Fibroblast of skin of scalp (primary cell): ENCODE measurements at places on chromosomes 3 and 15.
A peak's percentile ranks its signal among the peaks of the same experiment; 100 is the strongest.

- DNase-seq, result no peak
These were observed 664.2 kb upstream of the CFAP20DC start for GRCh38 chr3:59714066-59714465.

GRCh38 chr3:130048726-130049125 lies 32.9 kb upstream of the ALG1L2 start:
- DNase-seq, result no peak

DNA sequence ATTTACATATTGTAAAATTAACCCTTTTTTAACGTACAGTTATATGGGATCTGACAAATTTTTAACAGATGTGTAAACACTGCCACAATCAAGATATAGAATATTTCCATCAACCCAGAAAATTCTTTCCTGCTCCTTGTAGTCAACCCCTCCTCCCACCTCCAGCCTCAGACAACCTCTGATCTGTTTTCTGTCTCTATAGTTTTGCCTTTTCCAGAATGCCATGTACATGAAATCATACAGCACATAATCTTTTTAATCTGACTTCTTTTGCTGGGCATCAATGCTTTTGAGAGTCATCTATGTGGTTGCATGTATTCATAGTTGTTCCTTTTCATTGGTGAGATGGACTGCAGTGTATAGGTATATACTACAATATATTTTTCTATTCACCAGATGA lies 153.0 kb downstream of the SMAD6 start:
- peak; percentile 53 for DNase-seq

- no peak for DNase-seq
These were observed 78.7 kb downstream of the ITPR1 start for GRCh38 chr3:4571690-4572334.

DNA sequence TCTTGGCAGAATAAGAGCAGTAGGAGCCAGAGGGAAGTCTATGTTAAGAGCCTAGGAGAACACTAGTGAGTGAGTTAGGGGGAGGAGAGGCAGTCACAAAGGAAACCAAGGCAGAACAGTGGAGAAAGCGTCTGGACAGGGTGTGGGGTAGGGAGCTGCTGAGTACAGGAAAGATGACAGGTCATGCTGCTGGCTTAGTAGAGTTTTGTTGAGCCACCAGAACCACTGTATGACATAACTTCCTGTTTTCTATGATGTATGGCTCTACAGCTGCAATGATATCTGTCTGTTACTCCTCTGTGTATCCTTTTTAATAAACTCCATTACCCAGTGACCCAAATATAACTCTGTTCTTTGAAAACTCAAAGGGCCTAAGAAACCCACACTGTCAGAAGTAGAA lies 10.6 kb upstream of the STT3B start:
- no peak for DNase-seq

DNA sequence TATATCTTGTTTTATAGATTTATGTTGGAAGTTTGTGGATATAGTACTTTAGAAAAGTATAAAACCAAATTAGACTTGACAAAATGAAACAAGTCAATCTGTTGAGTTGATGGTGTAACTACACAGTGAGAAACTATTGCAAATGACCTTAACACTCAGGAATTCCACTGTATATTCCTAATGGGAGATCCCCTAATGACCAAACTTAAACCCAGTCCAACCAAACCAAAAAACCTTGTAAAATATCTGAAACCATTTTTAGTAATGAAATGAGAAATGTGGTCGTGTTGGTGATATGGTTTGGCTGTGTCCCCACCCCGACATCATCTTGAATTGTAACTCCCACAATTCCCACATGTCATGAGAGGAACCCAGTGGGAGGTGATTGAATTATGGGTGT lies 31.9 kb upstream of the ATP13A3 start:
- DNase-seq, result peak; percentile 82

DNA sequence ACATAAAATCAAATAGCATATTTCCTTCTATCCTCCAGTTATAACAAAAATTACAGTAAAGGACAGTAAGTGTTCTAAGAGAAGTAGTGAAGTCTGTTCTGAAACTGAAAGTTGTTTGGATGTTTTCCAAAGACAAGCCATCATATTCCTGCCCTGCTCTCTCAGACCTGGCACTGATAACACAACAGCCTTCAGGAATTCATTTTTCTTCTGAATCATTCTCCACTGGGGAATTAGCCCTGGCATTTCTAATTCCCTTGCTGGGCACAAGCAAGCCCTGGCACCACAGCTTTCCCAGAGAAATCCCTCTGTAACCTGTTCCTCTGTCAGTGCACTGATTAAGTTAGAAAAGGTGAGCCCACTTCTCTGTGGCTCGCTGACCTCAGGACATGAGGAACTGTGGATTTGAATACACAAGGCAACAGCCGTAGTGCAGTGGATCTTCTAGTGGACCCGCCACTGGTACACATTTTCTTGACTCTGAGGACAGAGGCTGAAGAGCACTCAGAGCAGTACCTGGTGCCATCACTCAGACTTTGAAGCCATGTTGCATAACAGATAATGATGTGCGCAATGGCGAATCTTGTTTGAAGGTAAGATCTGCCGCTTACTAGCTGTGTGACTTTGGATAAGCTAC lies 61.6 kb downstream of the WWTR1 start:
- peak; percentile 60 for DNase-seq

- DNase-seq, result no peak
These were observed 248.3 kb downstream of the WDR72 start for GRCh38 chr15:53511175-53511574.

GRCh38 chr15:71807691-71808091 lies 2.7 kb upstream of the NR2E3 start:
- DNase-seq, result peak; percentile 55

GRCh38 chr3:197728487-197728886 lies 8.2 kb downstream of the RUBCN start:
- no peak for DNase-seq

DNA sequence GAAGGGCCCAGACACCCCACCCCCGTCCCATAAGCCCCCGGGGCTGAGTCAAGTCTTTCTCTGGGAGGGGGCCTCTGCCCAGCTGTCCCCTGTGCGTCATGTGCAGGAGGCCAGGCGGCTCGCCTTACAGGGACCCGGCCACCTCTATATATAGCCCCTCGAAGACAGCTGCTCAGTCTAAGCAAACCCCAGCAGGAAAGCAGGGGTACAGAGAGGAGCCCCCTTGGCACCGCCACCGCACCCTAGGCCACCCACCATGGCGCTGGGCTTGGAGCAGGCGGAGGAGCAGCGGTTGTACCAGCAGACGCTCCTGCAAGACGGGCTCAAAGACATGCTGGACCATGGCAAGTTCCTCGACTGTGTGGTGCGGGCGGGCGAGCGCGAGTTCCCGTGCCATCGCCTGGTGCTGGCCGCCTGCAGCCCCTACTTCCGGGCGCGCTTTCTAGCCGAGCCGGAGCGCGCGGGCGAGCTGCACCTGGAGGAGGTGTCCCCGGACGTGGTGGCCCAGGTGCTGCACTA lies at the start of gene KLHL40:
Gene KLHL40 (plus strand): TSS at position 175 of the 519 bp plus-strand sequence. CDS start 82 bp downstream, at position 257.
- no peak for DNase-seq

DNA sequence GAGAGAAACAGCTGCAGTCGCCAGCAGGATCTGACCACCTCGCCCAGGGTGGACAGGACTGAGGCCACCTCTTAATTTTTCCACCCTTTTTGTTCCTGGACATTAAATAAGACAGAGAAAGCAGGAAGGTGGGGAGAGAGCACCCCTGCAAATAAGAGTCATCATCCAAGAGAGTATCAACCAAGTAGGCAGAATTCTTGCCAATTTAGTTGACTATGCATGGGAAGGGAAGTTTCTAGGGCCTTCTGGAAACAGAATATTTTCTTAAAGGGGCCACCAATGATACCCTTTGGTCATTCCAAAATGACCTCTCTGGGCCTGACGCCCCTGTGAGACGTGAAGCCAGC lies 136.2 kb downstream of the TJP1 start:
- no peak for DNase-seq

DNA sequence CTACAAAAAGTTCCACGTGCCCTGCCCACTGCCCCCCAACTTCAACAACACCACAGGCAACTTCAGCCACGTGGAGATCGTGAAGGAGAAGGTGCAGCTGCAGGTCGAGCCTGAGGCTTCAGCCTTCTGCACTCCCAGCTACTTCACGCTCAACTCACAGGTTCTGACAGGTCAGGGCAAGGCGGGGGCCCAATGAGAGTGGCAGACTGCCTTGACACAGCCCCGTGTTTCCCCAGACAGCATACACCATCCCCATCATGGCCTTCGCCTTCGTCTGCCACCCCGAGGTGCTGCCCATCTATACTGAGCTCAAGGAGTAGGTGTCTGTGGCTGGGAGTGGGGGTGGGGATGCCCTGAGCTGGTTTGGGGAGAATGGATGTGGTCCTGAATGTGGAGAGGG lies 12.6 kb downstream of the SLC38A3 start:
- no peak for DNase-seq

GRCh38 chr3:58776231-58776630 lies 109.7 kb upstream of the FAM3D start:
- DNase-seq, result no peak

- no peak for DNase-seq
These were observed 32.5 kb downstream of the CDCP1 start for GRCh38 chr3:45113625-45114050.

- no peak for DNase-seq
These were observed 6.6 kb upstream of the HCLS1 start for GRCh38 chr3:121667333-121667732.

DNA sequence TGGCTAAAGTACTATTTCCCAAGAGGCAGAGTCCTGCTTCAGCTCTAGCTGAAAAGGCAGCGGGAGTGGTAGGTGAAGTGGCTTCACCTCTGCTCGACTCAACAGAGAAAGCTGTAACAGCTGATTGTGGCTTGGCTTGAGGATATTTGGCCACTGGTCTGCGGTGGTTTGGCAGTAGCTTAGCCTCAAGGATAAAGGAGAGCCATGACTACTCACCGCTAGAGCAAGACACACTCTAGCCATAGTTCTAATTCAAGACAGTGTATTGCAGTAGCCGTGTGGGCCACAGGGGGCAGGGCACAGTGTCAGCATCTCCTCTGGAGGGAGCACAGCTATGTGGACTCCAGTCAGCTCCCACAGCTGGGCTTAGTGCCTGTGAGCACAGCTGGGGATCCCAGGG lies 23.5 kb downstream of the TPRG1 start:
- DNase-seq, result no peak

DNA sequence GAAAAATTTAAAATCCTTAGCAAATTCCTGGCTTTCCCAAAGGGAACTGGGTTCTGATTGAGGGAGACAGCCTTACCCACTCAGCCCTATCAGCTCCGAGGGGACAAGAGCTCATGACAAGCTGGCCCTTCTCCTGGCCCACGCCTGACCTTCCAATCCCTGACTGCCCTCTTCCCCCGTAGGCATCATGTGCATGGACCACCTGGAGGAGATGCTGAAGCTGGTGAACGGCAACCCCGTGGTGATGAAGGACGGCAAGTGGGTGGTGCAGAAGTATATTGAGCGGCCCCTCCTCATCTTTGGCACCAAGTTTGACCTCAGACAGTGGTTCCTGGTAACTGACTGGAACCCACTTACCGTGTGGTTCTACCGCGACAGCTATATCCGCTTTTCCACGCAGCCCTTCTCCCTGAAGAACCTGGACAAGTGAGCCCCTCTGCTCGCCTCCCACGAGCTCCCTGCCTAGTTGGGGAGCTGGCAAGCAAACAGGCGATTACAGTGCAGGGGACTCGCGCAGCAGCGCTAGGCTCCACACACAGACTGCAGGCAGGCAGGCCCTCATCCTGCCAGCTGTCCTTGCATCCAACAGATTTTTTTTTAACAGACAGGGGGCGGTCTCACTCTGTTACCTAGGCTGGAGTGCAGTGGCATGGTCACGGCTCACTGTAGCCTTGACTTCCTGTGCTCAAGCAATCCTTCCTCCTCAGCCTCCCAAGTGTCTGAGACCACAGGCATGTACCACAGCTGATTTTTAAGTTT lies 16.8 kb downstream of the RPUSD3 start:
- DNase-seq, result peak; percentile 22

- no peak for DNase-seq
These were observed 707.9 kb upstream of the UBE2E2 start for GRCh38 chr3:22495241-22495640.

DNA sequence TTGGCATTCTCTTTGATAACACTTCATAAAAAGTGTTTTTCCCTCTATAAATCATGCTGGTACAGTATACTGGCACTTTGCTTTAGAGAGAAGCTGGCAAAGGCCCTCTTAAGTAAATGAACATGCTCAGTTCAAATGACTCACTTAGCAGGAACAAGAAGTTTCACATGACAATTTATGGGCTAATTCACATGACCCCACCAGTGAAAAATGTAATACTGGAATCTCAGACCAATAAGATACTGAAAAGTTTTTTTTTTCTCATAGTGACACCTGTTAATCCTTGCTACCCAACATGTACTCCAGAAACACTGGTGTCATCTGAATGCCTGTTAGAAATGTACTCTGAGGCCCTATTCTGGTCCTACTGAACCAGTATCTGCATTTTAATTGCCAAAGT lies 13.9 kb downstream of the BTBD1 start:
- DNase-seq, result peak; percentile 15

DNA sequence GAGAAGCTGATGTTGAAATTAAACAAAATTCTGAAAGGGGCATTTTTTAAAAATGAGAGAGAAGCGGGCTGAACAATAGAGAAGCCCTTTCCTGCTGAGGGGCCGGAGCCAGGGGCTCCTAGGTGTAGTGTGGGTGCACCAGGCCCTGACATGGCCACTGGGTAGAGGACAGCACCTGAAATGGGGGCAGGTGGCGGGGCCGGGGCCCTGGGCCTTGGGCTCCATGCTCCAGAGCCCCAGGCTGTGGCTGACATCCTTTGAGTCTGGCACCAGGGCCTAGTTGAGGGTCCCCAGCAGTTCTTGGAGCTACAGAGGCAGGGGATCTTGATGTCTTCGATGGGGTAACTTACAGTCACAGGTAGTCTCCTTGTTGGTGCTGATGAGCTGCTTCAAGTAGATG lies 6.5 kb upstream of the GPR176 start:
- no peak for DNase-seq

GRCh38 chr3:100252001-100252400 lies 8.8 kb upstream of the TBC1D23 start:
- no peak for DNase-seq

DNA sequence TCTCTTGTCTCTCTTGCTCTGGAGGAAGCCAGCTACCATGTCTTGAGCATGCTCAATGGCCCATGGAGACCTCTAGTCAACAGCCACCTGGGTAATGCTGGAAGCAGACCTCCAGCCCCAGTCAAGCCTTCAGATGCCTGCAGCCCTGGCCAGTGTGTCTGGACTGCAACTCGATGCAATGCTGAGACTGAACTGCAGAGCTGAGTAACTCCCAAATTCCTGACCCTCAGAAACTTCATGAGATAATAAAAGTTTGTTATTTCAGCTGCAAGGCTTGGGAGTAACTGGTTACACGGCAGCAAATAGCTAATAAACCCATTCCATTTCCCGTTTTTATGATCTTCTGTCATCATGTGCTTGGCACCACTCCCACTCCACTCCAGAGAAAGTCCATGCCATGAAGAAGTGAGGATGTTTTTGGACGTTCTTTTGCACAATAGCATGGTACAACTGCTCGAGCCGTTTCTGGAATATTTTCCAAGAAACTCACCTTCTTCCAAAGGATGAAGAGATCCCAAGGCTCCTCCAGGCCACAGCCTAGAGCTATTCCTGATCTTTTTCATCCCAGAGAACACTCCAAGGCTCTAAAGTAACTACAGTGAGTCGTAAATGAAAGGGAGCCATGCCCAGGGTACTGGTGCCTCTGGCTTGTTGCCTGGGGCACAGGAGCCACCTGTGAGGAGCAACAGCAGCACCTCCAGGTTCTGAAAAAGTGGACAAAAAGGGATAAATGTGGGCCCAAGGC lies 72.0 kb upstream of the KLF13 start:
- DNase-seq, result peak; percentile 86
